ENCODE measurements at places on chromosomes 2 and 18. TPM values are rescaled to one million over a fixed set of nuclear protein-coding genes. Genes with fewer than 3 reads are reported as not detected.

Gene PRKCE
- polyA plus RNA-seq: 20.5 TPM

Gene DSG1
- polyA plus RNA-seq: 3.5 TPM

Gene DSC3
- polyA plus RNA-seq: 1.1 TPM

Gene FAP
- polyA plus RNA-seq: 0.16 TPM

Gene HAAO
- 51.3 TPM for polyA plus RNA-seq

Gene LIMS4
- 0.36 TPM for polyA plus RNA-seq

Gene CSRNP3
- 0.03 TPM for polyA plus RNA-seq

DNA sequence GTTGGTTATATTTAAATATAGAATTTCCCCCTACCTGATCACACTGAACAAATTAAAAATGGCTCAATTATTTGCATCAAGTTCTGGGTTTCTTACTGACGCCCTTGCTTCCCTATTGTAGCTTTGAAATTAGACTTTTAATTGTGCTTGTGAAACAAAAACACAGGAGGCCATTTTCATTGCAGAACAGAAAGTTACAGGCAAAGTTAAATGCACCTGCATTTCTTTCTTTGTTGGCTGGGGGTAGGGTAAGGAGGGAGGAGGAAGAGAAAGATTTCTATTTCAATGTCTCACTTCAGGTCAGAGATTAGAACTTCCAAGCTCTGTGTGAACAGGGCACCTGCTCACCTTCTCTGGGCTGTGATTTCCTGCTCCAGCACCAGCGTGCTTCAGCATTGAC lies 199.6 kb downstream of the BCL11A start:
- no peaks in the 10 kb centered on the region for H3K36me3 ChIP-seq
- H3K4me1 ChIP-seq: peaks cover 79% of the 10 kb centered on the region
- peak; percentile 87 for DNase-seq
- no peak overlapping the region for H3K4me3 ChIP-seq
- peak overlapping the region; percentile 99 for H3K27ac ChIP-seq

DNA sequence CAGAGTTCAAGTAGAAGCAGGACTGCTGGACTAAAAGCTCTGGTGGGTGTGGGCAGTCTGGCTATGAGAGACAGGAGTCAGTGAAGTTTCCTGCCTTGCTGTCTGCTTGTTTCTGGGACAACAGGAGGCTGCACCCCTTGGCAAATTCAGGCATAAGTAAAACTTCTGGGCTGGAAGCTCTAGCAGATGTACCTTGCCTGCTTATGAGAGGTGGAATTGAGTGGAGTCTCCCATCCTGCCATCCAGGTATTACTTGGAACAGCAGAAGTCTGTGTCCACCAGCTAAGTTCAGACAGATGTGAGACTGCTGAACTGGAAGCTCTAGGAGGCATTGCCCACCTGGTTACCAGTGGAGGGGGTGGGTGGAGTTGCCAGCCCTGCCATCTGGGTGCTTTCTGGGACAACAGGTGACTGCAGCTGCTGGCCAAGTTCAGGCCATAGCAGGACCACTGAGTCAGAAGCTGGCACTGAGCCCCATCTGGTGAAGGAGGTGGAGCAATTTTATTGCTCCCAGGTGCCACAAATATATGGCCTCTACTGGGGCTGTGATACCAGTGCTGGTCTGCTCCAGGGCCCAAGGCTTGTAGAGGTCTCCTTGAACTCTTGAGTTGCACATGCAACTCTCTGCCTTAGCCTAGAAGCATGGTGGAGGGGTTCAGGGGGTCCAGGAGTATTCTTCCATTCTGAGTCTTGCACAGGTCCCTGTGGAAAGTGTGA lies 199.4 kb upstream of the FN1 start:
- no peaks in the 10 kb centered on the region for H3K36me3 ChIP-seq
- no peak overlapping the region for H3K27ac ChIP-seq

DNA sequence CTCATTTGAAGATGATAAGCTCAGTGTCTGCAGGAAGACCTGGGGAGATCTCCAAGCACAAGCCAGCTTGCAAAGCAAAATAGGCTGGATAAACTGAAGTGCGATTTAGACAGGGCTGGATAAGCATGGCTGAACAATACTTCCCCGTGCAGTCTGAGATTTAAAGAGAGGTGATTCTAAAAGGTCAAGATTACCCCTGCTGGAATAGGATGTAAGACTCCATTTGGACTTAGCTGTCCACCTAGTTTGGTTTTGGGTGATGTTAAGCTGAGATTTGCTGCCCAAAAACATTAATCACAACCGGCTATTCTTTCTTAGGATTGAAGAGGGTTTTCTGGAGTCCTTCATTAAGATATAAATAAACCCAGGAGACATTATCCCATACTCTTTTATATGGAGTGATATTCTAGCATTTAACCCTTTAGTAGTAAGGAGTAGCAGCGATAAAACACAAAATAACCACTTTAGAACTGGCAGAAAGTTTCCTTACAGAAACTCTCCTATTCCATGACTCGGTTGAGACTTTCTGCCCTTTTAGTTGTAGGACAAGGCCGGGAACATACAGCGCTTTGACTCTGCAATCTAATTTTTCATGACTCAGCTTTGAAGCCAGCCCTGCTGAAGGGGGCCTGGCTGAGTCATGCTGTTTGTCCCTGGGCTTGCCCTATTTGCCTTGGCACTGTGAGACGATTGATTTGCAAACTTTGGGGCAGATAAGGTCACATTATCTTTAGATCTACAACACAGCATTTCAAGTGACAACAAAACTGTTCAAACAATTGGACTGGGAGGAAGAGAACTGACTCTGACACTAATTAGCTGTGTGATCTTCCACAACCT lies 238.2 kb downstream of the GCA start:
- H3K36me3 ChIP-seq: no peaks in the 10 kb centered on the region
- H3K27me3 ChIP-seq: no peaks in the 10 kb centered on the region
- H3K27ac ChIP-seq: no peak overlapping the region
- DNase-seq: no peak

- H3K36me3 ChIP-seq: no peaks in the 10 kb centered on the region
- H3K27ac ChIP-seq: no peak overlapping the region
- DNase-seq: no peak
- no peaks in the 10 kb centered on the region for H3K4me1 ChIP-seq
- no peak overlapping the region for H3K4me3 ChIP-seq
- H3K27me3 ChIP-seq: no peaks in the 10 kb centered on the region
Observed at GRCh38 chr2:106570316-106570715, 83.2 kb downstream of the CD8B2 start.

DNA sequence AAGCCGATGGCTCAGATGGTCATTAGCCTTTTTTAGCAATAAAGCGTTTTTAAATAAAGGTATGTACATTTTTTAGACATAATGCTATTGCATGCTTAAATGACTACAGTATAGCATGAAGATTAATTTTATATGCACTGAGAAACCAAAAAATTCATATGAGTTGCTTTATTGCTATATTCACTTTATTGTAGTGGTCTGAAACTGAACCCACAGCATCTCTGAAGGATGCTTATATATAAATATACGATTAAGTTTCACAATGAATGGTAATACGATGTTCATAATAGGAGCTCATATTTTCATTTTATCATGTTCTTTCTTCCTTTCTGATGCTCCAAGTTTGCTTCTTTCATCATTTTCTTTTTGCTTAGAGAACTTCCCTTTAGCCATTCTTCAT lies 132.8 kb downstream of the DNAH6 start:
- DNase-seq: no peak
- H3K4me1 ChIP-seq: no peaks in the 10 kb centered on the region
- H3K36me3 ChIP-seq: no peaks in the 10 kb centered on the region
- H3K27me3 ChIP-seq: no peaks in the 10 kb centered on the region
- no peak overlapping the region for H3K4me3 ChIP-seq

GRCh38 chr2:201950606-201951005 lies 83.0 kb upstream of the FZD7 start:
- no peak overlapping the region for H3K4me3 ChIP-seq
- no peaks in the 10 kb centered on the region for H3K36me3 ChIP-seq
- no peak for DNase-seq
- no peak overlapping the region for H3K27ac ChIP-seq
- no peaks in the 10 kb centered on the region for H3K27me3 ChIP-seq

- H3K4me1 ChIP-seq: peaks cover 21% of the 10 kb centered on the region
- no peaks in the 10 kb centered on the region for H3K36me3 ChIP-seq
- no peak overlapping the region for H3K4me3 ChIP-seq
- no peak overlapping the region for H3K27ac ChIP-seq
- peak; percentile 66 for DNase-seq
- H3K27me3 ChIP-seq: peaks cover 3% of the 10 kb centered on the region
Observed at GRCh38 chr2:39494784-39495251, 57.7 kb upstream of the MAP4K3 start.

DNA sequence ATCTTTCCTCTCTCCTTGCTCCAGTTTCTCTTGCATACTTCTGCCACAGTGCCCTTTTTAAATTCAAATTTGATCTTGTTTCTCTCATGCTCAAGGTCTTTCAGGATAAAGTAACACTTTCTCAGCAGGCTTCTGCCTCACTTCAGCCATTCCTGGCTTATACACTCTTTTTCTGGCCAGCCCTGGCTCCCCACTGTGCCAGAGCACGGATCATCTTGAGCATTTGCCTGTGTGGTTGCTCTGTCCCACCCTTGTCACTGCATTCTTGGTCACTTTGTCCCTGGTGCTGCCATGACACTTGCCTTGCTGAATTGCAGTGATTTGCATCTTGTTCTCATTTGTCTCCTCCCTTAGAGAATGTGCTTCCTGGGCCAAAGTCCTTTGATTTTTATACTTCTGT lies 634.3 kb downstream of the TMEM182 start:
- no peak for DNase-seq
- H3K4me1 ChIP-seq: no peaks in the 10 kb centered on the region
- H3K36me3 ChIP-seq: no peaks in the 10 kb centered on the region
- H3K4me3 ChIP-seq: no peak overlapping the region
- H3K27ac ChIP-seq: no peak overlapping the region

GRCh38 chr2:60405271-60405919 lies 148.1 kb downstream of the BCL11A start:
- no peak overlapping the region for H3K4me3 ChIP-seq
- no peaks in the 10 kb centered on the region for H3K36me3 ChIP-seq

DNA sequence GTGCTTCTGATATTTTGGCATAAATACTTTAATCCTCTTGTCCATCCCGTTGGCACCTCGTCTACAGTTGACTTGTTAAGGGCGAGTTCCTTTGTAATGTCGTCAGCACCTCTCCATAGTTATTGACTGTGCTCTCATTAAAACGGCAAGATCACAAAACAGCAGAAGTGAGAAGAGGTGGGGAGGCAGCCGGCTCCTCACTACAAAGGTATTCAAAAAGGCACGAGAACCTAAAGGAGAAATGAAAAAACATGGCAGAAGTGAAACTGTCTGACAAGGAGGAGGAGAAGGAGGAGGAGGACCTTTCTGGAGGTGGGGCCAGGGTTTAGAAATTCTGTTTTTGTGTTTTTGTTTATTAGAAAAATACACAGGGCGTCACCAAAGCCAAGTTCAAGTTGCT lies 235.6 kb downstream of the BCL11A start:
- H3K4me3 ChIP-seq: peak overlapping the region; percentile 13
- H3K27me3 ChIP-seq: no peaks in the 10 kb centered on the region
- no peaks in the 10 kb centered on the region for H3K36me3 ChIP-seq

DNA sequence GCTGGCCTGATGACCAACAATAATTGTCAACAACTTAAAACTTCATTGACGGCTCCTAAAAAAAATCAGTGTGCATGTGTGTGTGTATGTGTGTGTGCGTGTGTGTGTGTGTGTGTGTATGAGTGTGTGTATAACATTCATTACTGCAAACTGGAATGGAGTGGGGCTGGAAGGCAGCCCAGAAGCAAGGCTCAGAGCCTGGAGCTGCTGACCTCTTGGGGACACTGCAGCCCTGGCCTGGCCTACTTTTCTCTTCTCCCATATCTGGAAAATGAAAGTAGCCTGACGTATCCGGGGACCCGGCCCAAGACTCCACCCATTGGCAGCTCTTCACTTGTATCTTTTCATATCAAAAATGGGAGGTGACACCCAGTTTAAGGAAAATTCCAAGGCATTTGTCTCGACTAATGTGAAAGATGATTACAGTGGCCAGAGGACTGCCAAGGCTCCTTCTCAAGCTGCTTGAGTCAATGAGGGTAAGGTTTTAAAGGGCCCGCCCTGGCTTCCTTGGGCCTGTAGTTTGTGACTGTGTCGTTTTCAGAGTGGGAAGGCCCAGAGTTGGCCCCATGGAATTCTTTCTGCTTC lies 72.4 kb upstream of the IL1R1 start:
- H3K4me3 ChIP-seq: no peak overlapping the region
- H3K27me3 ChIP-seq: no peaks in the 10 kb centered on the region
- H3K4me1 ChIP-seq: 0 out of 2 replicates have a peak, but pooled peaks cover 4% of the 10 kb centered on the region

- H3K36me3 ChIP-seq: peaks cover 4% of the 10 kb centered on the region
- H3K4me1 ChIP-seq: no peaks in the 10 kb centered on the region
- no peak for DNase-seq
- H3K27ac ChIP-seq: no peak overlapping the region
Observed at GRCh38 chr2:28778392-28778791, 26.8 kb downstream of the PPP1CB start.

DNA sequence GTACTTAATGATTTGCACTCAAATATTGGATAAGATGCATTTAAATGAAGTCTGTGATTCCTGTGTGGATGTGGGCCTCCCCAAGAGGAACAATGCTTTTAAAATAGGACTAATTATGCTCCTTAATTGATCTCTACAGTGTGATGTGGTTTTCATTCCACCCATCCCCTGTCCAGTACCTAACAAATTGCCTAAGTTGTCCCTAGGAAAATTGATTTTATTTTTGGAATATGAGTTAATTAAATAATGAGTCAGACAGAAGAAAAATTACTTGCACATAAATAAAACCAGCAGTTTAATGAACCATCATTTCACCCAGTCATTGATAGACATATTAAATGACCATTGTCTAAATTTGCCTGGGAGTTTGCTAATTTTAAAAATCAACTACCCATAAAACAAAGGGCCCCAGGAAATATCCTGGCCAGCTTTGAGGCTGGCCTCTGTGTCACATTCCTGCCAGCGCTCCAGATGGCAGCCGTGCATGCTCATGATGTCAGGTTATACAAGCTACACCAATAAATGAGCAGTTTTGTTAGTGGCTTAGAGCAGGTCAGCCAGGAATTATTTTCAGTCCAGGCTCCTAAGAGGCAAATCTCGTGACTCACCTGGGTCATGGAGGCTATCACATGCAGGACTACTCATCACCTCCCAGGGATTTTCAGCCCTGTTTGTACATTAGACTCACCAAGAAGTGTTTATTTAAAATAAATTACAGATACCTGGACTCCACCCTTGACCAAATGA lies 31.9 kb downstream of the ABHD3 start:
- H3K27ac ChIP-seq: no peak overlapping the region
- H3K27me3 ChIP-seq: no peaks in the 10 kb centered on the region
- no peaks in the 10 kb centered on the region for H3K36me3 ChIP-seq
- H3K4me1 ChIP-seq: no peaks in the 10 kb centered on the region

GRCh38 chr2:97654791-97655190 lies 8.9 kb downstream of the COX5B start:
- no peak overlapping the region for H3K4me3 ChIP-seq
- H3K27me3 ChIP-seq: no peaks in the 10 kb centered on the region
- H3K36me3 ChIP-seq: peaks cover 6% of the 10 kb centered on the region
- H3K4me1 ChIP-seq: no peaks in the 10 kb centered on the region
- H3K27ac ChIP-seq: no peak overlapping the region

GRCh38 chr18:9694952-9695495 lies 13.1 kb upstream of the RAB31 start:
- H3K27ac ChIP-seq: no peak overlapping the region
- no peaks in the 10 kb centered on the region for H3K36me3 ChIP-seq
- no peak for DNase-seq
